ENCODE measurements at places on chromosomes 7 and 10.
A peak's percentile ranks its signal among the peaks of the same experiment; 100 is the strongest.

- DNase-seq = no peak
Measured at GRCh38 chr10:7986851-7987250, 67.6 kb upstream of the GATA3 start.

GRCh38 chr10:90644165-90644564 lies 213.7 kb downstream of the HTR7 start:
- DNase-seq = no peak

- DNase-seq = no peak
Measured at GRCh38 chr10:93030409-93030808, 30.2 kb upstream of the CYP26C1 start.

DNA sequence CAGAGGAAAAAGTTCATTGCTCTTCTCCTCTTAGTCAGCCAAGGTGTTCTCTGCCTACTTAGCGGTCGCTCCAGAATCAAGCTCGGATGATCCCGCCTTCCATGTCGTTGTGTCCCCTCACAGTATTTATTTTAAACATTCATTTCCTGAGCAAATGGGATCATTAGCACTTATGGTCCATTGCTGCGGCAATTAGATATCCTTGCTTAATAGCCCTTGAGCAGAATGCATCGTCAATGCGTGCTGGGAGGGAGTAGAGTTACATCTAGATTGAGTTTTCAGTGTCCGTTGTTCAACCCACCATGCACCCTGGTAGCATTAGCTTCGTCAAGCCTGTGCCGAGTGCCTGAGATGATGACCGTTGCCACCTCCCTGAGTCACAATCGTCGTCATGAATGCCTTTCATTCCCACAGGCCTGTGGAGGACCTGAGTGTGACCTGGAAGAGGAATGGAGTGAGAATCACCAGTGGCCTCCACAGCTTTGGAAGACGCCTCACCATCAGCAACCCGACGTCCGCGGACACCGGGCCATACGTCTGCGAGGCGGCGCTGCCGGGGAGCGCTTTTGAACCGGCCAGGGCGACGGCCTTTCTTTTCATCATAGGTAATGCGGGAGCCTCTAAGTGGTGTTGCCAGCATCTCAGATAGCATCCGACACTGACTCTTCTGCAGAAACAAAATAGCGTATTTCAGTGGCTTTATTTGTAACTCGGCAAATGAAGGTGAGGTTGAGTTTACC lies 650.4 kb downstream of the SDK1 start:
- no peak for DNase-seq

DNA sequence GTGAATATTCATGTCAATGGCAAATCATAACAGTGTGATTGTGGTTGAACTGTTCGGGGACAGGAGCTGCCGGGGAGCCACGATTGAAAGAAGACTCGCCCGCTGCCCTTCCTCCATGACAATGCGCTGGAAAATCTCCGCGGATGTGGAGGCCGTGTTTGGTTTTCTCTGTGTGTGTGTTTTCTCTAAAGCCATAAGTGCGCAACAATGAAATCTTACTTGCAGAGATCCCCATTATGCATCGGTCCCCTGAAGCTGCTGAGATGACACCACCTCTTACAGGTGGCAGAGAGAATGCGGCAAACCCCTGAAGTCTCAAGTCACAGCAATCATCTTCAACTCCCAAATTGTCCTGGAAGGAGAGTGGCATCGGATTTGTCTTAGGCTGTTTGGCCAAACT lies 442.3 kb upstream of the MKI67 start:
- DNase-seq = no peak

- no peak for DNase-seq
Measured at GRCh38 chr7:88462799-88463198, 156.1 kb upstream of the STEAP4 start.

- DNase-seq = no peak
Measured at GRCh38 chr10:73922007-73922863, 11.3 kb downstream of the PLAU start.

- DNase-seq = peak; percentile 10
Measured at GRCh38 chr7:35036361-35037171, 719 bp downstream of the DPY19L1 start.

GRCh38 chr7:3730276-3730675 lies 429.2 kb downstream of the SDK1 start:
- DNase-seq = no peak

- peak; percentile 28 for DNase-seq
Measured at GRCh38 chr7:43834463-43835251, 34.7 kb downstream of the MRPS24 start.

GRCh38 chr10:21317902-21318301 lies 207.6 kb downstream of the SKIDA1 start:
- no peak for DNase-seq

- no peak for DNase-seq
Measured at GRCh38 chr7:27897441-27897847, 157.5 kb downstream of the TAX1BP1 start.

DNA sequence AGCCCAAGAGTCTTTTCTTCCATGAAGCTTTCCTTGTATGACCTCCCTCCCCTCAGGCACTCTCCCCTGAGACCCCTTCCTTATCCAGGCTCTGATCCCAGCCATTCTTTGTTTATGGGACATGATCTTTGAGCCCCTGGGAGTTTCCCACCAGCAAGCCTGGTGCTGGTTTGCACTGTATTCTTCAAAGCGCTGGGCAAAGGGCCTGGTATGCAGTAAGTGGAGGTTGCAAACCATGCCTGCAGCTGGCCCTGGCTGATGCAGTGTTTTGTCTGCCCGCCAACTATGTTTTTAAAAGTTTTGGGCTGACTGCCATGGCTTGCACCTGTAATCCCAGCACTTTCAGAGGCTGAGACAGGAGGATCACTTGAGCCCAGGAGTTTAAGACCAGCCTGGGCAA lies 6.8 kb upstream of the NODAL start:
- DNase-seq = no peak

- DNase-seq = no peak
Measured at GRCh38 chr7:85065306-85065705, 121.5 kb downstream of the SEMA3D start.

DNA sequence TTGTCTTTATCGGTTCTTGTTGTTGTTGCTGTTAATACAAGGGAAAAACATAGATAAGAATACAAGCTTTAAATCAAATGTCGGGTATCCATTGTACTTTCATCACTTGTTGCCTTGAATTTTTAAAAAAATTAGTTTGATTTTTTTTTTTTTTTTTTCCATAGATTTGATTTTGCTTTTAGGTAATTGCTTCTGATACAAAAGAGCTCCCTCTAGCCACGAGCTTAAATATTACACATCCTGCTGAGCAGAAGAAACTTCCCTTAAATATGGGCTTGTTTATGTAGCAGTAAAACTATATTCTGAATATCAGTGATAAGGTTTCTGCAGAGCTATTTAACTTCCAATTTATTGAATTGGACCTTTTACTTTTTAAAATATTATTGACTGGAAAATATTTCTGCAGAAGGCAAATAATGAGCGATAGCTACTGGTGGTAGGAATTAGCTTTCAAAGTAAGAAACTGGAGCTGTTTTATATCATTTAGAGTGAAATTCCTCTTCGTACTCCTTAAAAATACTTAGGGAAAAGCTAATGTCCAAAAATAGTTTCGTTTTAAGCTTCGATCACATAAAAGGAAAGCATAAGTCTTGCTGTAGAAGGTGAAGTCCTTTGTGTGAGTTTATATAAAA lies 216.9 kb downstream of the POLR1F start:
- no peak for DNase-seq

GRCh38 chr10:86290933-86291615 lies 75.5 kb downstream of the GRID1 start:
- no peak for DNase-seq

GRCh38 chr10:14659626-14660196 lies 115.0 kb downstream of the FAM107B start:
- peak; percentile 8 for DNase-seq

DNA sequence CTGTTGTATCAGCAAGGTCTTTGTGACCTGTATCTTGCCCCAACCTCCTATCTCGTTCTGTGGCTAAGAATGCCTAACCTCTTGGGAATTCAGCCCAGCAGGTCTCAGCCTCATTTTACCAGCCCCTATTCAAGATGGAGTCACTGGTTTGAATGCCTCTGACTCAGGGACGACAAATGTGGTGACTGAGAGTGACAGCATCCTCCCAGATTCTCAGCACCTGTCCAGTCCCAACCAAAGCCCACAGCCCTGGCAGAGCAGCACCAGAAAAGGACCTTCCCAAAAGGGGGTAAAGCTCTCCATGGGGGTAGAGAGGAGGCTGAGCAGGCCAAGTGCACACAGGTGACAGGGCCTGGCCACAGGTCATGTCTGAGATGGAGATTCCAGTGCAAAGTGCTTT lies 35.4 kb upstream of the GPAM start:
- DNase-seq = no peak

DNA sequence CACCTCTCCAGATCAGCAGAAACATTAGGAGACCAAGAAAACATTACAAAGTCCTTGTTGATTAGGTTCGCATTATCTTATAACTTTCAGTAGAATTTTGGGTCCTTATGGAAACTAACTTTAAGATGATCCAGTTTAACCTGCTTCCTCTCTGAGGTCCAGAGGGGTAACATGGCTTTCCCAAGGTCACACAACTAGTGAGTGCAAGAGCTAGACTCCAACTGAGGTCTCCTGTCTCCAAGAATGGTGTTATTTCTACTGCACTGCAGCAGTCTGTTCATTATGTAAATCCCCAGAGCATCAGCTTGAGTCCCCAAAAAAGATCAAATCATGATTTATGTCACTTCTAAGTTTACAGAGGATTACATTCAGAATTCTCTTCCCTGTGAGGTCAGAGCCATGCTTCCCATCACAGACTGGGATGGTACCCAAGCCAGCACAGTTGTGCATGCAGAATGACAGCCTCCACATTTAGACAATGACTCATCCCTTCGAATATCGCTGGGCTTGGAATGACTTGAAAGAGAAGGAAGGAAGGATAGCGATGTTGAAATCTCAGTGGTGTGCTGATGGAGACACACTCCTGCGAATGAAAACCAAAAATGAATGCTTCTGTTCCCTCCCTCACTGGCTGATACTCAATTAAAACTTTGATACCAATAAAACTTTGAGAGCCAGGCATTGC lies 163.1 kb upstream of the PLXNA4 start:
- DNase-seq = no peak

- no peak for DNase-seq
Measured at GRCh38 chr7:44609829-44610228, 3.4 kb downstream of the OGDH start.
